ENCODE measurements at places on chromosomes 3 and 15. TPM values are rescaled to one million over a fixed set of nuclear protein-coding genes. Genes with fewer than 3 reads are reported as not detected.

Gene SLC7A14
- not detected for total RNA-seq

Gene TLNRD1
- total RNA-seq, result 35.9 TPM

Gene FRMD5
- 0.44 TPM for total RNA-seq

DNA sequence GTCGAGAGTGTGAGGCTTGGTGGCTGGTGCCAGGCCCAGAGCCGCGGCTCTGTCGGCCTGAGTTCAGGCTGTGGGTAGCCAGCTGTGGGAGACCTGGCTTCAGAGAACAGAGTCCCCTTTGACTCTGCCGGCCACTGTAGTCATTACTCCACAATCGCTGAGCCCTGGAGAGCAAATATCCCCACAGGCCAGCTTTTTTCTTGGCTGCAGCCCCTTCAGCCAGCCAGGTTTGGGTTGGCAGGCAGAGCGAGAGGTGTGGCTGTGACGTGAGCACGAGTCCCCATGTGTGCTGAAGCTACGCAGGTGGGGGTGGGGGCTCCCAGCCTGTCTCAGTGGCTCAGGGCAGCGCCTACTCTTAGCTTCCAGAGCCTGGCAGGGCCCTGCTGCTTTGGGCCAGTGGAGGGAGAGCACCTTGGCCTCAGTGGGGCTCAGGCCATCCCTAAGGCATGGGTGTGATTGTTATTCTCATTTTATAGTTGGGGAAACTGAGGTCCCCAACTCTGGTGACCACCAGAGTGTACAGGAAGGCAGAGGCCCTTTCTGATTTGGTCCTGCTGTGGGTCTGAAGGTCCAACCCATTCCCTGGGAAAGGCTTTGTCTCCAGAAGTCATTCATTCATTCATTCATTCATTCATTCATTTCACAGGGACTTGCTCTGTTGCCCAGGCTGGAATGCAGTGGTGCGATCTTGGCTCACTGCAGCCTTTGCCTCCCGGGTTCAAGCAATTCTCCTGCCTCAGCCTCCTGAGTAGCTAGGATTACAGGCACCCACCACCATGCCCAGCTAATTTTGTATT lies 45.7 kb upstream of the LCTL start:
- H3K27ac ChIP-seq, result no peak overlapping the region
- no peaks in the 10 kb centered on the region for H3K27me3 ChIP-seq
- no peaks in the 10 kb centered on the region for H3K36me3 ChIP-seq
- DNase-seq, result no peak
- no peak overlapping the region for H3K4me3 ChIP-seq
- H3K4me1 ChIP-seq, result peaks cover 3% of the 10 kb centered on the region

Gene WDR53
- 28.8 TPM for total RNA-seq

- H3K27me3 ChIP-seq, result no peaks in the 10 kb centered on the region
- no peak for DNase-seq
- no peaks in the 10 kb centered on the region for H3K4me1 ChIP-seq
- H3K36me3 ChIP-seq, result no peaks in the 10 kb centered on the region
- H3K4me3 ChIP-seq, result no peak overlapping the region
Measured at GRCh38 chr3:30577788-30578187, 28.6 kb upstream of the TGFBR2 start.

Gene UBA3
- total RNA-seq, result 89.5 TPM

DNA sequence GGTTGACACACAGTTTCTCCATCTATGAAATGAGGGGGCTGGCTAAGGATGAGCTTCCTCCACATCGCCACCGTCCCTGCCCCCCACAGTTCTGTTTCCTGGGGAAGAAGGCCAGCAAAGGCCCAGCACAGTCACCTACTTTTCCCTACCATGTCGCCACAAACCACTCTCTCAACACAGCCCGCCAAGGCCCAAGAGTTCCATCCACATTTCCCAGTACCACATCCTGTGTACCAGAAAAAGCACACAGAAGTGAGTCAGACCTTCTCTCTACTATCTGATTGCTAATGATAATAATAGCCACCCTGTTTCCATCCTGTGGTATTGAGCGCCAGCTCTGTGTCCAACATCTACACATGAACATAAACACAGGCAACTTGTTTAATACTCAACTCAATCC lies 30.3 kb upstream of the C15orf39 start:
- no peaks in the 10 kb centered on the region for H3K27me3 ChIP-seq
- no peaks in the 10 kb centered on the region for H3K4me1 ChIP-seq
- no peak overlapping the region for H3K27ac ChIP-seq
- H3K4me3 ChIP-seq, result no peak overlapping the region
- DNase-seq, result no peak
- H3K36me3 ChIP-seq, result no peaks in the 10 kb centered on the region
